GM12864 (cell line): ENCODE measurements at places on chromosomes 7 and 10.

DNA sequence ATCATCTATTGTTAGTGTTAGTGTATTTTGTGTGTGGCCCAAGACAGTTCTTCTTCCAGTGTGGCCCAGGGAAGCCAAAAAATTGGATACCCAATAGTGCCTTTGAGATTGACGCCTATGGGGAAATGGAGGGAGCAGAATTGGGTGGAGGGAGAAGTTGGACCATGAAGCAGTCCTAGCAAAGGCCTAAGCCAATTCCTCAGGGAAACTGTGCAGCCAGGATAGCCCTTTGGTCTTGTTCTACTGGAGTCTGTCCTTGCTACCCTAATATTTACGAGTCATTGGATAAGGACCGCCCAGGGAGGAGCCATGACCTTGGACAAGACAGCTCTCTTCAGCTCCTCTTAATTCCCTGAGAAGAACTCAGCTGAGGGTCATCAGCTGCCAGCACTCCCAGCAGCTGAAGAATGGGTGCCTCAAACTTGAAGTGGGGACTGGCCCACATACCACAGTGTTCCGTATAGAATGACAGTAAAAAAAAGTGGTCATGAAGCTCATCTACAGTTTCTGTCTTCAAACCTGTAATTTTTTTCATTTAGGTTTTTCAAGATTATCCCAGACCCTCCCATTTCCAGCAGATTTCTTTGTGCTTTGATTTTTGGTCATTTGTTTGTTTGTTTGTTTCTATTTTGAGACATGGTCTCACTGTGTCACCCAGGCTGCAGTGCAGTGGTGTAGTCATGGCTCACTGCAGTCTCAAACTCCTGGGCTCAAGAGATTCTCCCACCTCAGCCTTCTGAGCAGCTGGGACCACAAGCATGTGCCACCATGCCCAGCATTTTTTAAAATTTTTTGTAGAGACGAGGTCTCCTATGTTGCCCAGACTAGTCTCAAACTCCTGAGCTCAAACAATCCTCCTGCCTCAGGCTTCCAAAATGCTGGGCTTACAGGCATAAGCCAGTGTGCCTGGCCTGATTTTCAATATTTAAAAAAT lies 81.2 kb downstream of the C1GALT1 start:
- DNase-seq, result no peak

DNA sequence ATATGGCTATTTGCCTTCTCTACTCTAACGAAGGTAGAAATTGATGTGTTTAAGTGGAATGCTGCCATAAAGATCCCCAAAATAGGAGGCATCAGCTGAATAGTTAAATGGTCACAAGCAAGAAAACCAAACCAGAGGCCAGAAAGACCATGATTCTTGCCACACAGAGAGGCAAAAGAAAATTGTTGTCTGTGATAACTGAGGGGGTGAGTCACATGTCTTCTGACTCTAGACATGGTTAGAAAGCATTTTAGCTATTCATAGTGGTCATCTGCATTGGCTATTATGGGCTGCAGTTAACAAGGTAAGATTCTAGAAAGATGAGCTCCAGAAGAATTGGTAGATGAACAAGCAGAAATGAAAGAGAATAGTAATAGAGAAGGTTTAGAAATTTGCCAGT lies 361.4 kb upstream of the NPSR1 start:
- no peak for DNase-seq

DNA sequence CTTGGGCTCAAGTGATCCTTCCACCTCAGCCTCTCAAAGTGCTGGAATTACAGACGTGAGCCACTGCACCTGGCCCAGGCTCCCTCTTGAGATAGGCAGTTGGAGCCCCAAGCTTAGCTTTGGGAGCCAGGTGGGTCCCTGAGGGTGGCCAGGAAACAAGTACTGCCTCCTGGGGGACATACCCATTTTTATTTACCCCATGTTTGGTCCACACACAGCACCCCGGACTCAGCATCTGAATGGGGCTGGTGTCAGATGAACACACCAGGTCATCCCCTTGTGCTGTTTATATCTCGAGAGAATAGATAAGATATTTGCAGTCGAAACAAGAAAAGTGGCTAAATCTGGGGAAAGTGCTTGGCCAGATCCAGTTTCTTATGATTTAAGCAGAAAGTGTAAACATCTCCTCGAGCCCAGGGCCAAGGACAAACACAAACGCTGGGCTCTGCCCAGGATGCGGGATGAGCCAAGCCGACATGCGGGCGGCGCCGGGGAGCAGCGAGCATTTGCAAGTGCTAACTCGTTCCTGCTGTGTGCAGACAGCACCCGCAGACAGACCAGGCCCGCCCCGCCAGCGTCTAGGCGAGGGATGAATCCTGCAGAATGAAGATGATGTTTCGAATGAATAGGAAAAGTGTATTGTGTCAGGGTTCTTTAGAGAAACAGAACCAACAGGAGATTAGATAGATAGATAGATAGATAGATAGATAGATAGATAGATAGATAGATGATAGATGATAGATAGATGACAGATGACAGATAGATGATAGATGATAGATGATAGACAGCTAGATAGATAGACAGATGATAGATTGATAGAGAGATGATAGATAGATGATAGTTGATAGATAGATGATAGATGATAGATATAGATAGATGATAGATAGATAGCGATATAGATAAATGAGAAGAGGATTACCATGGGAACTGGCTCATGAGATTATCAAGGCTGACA lies 44.4 kb upstream of the OCM2 start:
- no peak for DNase-seq

DNA sequence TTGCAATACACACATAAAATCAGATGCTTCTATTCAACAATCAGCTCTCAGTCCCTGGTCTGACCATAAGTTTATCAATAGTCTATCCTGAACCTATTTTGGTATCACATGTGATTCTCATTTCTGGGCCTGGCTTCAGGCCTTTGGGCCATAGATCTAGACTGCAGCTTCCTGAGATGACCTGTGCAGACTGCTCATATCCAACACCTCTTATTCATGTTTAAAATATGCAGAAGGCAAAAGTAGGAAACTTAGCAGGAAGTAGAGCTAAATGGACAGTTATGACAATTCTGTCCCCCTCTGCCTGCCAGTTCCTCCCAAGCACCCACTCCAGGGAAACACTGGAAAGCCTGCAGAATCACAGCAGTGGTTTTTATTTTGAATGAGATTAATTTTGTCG lies 53.3 kb downstream of the C7orf25 start:
- no peak for DNase-seq

DNA sequence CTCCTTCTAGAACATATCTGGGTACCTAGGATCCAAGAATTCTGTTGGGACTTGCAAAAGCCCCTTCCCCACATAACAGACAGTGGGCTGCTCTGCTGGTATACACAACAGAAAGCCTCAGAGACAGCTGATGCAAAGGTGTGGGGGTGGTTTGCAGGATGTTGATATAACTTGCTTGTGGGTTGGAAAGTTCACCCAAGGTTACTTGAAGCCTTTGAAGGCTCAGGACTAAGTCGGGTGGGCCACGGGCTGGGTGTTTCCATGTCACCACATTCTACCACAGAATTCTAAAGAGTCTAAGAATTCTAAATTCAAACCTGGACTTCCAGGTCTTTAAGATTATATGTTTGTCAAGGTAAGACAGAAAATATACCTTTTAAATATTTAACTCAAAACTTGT lies 7.4 kb upstream of the NRCAM start:
- no peak for DNase-seq

DNA sequence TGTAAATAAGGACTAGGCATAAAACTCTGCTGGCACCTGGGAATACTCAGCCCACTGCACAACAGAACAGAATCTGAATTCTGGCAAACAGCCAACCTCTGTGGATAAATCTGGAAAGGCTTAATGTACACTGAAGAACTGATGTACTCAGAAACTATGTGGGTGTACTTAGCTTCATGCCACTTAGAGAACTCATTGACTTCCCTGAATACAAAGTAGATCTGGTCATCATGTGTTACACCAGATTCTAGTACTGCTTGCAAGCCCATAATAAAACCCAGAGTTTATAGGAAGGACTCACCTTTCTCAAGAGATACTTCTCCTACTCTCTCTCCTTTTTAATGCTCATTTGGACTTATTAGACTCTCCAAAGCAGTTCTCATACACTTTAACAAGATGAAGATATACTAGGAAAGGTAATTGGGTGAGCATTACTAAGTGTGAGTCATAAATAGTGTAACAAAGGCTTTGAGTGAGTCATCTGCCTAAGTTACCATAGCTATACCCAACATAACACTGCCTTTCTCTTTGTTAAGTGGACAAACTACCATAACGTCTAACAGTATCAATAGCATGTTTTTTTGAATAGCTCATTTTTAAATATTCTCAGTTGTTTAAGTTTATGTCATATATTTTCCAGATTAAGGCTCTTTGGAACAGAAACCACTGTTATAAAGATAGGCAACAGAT lies 309.1 kb downstream of the MDFIC start:
- no peak for DNase-seq

GRCh38 chr7:38992203-38992602 lies 14.5 kb downstream of the POU6F2 start:
- no peak for DNase-seq

- DNase-seq, result no peak
Observed at GRCh38 chr7:74289659-74290552, 699 bp downstream of the CLIP2 start.

GRCh38 chr7:1541431-1542162 lies 11.1 kb downstream of the MAFK start:
- DNase-seq, result no peak

DNA sequence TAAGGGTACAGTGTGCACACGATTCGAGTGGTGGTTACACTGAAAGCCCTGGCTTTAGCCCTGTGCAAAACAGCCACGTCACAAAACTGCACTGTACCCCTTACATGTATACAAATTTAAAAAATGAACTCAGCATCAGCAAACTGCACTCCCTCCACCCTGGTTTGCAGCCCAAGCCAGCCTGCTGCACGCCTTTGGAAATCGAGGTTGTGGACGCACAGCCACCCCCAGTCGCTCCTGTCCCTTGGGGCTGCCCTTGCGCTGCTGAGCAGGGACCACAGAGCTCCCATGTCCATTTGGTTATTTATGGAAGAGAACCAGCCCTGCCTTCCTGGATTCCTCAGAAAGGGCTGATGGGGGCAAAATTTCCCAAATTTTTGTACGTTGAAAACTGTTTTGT lies 98.8 kb downstream of the INPP5A start:
- DNase-seq, result no peak

DNA sequence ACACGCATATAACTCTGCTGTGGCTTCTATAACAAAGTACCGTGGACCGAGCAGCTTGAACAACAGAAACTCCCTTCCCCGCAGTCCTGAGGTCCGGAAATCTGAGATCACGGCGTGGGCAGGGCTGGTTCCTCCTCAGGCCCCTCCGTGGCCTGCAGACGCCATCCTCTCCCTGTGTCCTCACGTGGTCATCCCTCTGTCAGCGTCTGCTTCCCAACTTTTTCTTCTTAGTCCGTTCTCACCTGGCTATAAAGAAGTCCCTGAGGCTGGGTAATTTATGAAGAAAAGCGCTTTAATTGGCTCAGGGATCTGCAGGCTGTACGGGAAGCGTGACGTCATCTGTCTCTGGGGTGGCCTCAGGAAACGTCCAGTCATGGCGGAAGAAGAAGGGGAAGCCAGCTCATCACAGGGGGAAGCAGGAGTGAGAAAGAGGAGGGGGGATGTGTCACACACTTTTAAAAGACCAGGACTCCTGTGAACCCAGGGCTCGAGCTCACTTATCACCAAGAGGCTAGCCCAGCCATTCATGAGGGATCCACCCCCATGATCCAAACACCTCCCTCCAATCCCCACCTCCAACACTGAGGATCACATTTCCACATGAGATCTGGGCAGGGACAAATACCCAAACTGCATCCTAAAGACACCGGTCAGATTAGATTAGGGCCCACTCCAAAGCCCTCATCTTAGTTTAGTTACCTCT lies 91.2 kb upstream of the INSIG1 start:
- peak; percentile 86 for DNase-seq

DNA sequence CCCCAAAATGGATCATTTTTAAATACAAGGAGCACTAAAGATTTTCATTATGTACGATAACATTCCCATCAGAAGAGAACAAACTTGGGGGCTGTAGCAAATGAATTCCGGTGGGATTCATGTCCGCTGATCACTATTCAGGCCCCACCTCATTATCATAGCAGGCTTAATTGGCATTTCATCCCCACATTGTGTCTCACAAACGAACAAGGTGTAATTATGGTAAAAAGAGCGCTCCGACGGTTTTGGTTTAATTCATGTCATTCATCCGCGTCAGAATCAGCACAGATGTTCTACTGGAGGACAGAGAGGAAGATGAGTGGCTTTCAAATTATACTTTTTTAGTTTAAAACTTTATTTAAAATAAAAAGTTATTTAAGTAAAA lies 124.7 kb downstream of the MAD1L1 start:
- DNase-seq, result no peak

- DNase-seq, result no peak
Observed at GRCh38 chr10:17737027-17737965, 14.7 kb upstream of the TMEM236 start.

- no peak for DNase-seq
Observed at GRCh38 chr7:11753433-11753832, 78.6 kb downstream of the THSD7A start.

- DNase-seq, result no peak
Observed at GRCh38 chr7:29354340-29354739, 159.8 kb downstream of the CHN2 start.

DNA sequence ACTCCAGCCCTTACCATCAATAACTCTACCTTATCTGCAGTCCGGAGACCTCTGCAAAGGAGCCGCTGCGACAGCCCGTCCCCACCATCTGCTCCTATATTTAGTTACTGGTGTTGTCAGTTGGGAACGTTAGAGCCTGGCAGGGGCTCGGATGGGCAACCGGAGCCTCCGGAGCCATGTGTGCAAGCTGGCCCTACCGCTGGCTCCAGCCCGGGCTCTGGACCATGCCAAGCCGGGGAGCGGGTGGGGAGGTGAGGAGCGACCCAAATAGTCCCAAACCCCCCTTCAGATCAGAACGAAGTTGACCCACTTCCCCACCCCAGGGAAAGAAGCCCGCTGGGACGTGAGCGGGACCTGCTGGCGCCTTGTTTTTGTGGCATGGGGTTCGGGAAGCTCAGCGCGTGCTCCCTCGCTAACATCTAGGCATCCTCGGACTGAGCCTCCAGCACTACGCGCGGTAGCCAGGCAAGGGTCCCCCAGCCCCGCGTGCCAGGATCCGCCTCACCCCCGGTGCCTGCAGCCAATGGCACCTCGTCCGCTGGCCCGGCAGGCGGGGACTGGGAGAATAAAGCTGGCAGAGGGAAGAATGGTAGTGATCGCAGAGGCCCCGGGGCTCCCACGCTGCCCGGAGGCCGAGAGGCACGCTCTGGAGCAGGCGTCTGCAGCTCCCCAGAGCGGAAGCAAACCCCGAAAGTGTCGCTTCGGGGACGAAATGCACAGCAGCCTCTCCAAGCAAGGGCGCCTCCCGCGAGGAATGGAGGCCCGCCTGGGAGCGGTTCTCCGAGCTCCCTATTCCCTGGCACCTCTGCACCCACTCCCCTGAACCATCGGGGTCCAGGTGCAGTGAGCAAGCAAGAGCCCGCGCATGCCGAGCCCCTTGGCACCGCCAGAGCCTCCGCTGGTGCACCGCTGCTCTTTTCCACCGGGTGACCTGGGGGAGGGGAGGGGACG lies 679 bp downstream of the LRRC20 start:
- DNase-seq, result no peak
